Liver (tissue), 10 donors: ENCODE measurements at places on chromosomes 5 and 9. TPM values are rescaled to one million over a fixed set of nuclear protein-coding genes. Genes with fewer than 3 reads are reported as not detected.

DNA sequence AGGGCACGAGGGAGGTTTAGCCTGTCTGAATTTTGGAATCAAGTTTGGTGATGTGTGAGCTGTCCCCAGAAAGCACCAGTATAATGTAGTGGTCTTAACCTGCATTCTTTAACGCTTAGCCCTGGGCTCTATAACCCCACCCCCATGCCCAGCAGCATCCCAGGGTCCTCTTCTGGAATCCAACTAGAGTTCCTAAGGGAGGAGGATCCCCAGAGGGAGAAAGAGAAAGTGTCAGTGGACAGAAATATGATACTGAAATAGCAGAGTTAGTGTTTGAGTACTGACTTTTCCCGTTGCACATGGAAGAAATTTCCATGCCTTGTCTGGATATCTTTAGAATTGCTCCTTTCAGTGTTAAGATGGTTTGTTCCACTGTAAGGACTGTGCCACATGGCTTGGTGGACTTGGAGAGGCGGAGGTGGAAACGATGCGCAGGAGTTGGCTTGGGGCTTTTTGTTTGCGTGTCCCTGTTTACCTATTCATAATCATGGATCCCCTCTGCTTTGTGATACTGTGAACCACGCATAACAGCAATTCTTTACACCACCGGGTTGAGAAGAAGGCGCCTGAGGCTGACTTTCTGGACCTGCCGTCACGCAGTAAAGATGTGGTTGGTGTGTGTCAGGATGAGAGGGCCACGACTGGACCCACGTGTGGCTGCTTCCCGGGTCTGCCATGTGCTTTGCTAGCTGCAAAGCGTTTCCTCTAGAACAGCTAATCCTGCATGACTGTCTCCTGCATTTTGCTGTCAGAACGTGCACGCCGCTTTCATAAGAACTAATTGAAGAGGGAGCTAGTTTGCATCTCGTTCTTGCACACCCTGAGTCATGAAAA is 142.3 kb downstream of the SMARCA2 start:
- DNase-seq = no peak
- peaks cover 6% of the 10 kb centered on the region for H3K36me3 ChIP-seq
- peak overlapping the region; percentile 57 for H3K27ac ChIP-seq
- H3K27me3 ChIP-seq = no peaks in the 10 kb centered on the region
- H3K4me3 ChIP-seq = peak overlapping the region; percentile 36
- peaks cover 3% of the 10 kb centered on the region for H3K4me1 ChIP-seq

DNA sequence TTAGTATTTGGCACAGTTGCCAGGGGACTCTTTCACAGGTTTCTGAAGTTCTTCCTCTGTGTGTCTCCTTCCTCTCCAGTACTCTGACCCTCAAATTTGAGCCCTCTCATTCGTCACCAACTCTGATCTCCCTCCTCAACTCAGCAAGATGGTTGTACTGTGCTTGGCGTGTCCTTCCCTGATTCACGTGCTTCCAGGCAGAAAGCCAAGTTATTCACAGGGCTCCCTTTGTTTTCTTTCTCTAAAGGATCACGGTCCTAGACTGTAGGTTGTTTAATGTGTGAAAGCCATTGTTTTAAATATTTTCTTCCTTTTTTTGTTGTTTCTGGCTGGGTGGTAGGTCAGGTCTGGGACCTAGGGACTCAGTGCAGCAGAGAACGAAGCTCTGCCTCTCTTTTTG is 142.9 kb downstream of the DMAC1 start:
- no peaks in the 10 kb centered on the region for H3K27me3 ChIP-seq
- no peaks in the 10 kb centered on the region for H3K36me3 ChIP-seq

DNA sequence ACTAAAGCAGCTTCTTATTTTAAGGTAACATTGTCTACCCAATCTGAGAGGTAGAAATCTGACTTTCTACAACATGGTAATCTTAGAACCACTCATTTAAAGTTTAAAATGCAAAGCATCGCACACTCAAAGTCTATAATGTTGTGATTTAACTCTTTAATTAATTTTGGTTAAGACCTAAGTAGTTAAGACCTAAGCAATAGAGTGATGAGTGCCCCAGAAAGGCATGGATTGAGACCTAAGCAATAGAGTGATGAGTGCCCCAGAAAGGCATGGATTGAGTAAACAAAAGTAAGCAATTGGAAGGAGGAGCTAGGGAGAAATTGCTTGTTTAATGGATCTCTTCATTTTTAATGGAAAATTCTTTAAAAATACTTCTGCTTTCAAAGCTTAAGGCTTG is 86.8 kb downstream of the NLN start:
- H3K27ac ChIP-seq = no peak overlapping the region
- no peak overlapping the region for H3K4me3 ChIP-seq
- DNase-seq = no peak

- H3K36me3 ChIP-seq = peaks cover 9% of the 10 kb centered on the region
- no peaks in the 10 kb centered on the region for H3K27me3 ChIP-seq
- no peak for DNase-seq
- no peak overlapping the region for H3K4me3 ChIP-seq
- H3K4me1 ChIP-seq = no peaks in the 10 kb centered on the region
- H3K27ac ChIP-seq = no peak overlapping the region
Measured at GRCh38 chr5:14490309-14490711, 91.3 kb upstream of the OTULINL start.

GRCh38 chr5:142974409-142974808 is 204.2 kb downstream of the ARHGAP26 start:
- no peak overlapping the region for H3K27ac ChIP-seq
- no peaks in the 10 kb centered on the region for H3K4me1 ChIP-seq
- no peak overlapping the region for H3K4me3 ChIP-seq

DNA sequence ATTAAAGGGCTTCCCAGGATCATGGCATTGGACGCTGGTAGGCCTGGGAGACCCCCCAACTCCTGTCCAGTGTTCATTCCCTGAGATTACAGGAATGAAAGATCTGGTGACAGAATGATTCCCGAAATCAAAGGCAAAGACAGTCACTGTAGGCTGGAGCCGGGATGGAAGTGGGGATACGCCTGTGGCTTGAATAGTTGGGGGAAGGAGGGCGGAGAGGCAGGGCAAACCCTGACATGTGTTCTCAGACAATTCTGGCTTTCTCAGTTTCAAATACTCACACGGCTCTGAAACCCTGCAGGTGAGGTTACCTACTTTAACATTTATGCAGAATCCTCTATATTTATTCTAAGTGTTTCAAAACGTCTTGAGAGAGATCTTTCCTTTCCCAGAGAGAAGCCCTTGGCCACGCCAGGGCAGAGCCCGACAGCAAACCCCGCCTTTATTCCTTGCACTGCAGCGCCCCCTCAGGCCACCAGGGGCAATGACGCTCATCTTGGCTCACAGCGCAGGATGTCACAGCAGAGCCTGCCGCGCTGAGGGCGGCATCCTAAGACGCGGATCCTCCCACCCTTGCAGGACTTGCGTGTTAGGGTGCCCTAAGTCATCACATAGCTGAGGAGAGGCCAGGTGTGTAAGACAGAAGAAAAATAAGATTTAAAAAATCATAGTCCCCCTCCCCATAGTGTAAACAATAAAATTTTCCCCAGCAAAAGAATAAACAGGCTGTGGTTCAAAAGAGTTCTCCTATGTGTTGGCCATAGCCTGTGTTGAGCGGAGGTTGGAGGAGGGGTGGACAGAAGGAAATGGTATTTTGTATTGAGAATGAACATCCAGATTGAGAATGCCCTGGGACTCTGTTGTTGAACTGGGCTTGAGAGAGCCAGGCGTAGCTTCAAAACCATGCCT is 284.5 kb downstream of the NTRK2 start:
- H3K36me3 ChIP-seq = no peaks in the 10 kb centered on the region
- DNase-seq = peak; percentile 61
- H3K4me3 ChIP-seq = no peak overlapping the region
- no peaks in the 10 kb centered on the region for H3K4me1 ChIP-seq
- no peaks in the 10 kb centered on the region for H3K27me3 ChIP-seq
- no peak overlapping the region for H3K27ac ChIP-seq

DNA sequence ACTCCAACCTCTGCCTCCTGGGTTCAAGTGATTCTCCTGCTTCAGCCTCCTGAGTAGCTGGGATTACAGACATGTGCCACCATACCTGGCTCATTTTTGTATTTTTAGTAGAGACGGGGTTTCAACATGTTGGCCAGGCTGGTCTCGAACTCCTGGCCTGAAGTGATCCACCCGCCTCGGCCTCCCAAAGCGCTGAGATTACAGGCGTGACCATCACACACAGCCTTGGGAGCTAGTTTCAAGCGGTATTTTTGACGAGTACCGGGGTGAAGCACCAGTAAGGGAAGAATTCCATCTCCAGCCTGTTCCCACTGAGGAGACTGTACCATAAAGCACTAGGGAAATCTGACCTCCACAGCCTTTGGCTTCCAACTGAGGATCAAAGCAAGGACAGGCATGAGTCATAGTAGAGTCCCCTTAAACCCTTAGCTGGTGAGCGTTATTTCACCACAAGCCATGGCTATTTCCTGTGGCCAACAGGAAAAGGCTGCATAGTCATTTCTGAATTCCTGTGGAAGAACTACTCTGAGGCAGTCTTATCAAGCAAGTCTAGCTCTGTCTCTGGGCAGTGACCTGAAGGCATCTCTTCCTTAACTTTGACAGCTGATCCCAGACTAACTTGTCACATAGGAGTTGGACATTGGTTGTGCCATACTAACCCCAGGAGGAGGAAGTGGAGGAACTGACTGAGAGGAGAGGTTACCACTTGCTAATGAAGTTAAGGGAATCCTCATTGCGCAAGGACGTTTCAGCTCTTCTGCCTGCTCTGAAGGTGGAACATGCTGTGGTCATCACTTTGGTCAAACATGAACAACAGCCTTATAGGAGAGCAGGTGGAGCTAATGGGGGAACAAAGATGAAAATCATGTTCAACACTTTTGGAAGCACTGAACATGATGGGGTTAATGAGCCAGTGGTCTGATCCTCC is 85.8 kb upstream of the DMRT1 start:
- H3K36me3 ChIP-seq = peaks cover 3% of the 10 kb centered on the region
- peak overlapping the region; percentile 38 for H3K27ac ChIP-seq
- DNase-seq = peak; percentile 31
- H3K27me3 ChIP-seq = no peaks in the 10 kb centered on the region
- no peaks in the 10 kb centered on the region for H3K4me1 ChIP-seq

- no peak overlapping the region for H3K4me3 ChIP-seq
- H3K27me3 ChIP-seq = no peaks in the 10 kb centered on the region
- H3K4me1 ChIP-seq = peaks cover 5% of the 10 kb centered on the region
- H3K27ac ChIP-seq = no peak overlapping the region
Measured at GRCh38 chr5:58188262-58188651, 271.6 kb downstream of the PLK2 start.

DNA sequence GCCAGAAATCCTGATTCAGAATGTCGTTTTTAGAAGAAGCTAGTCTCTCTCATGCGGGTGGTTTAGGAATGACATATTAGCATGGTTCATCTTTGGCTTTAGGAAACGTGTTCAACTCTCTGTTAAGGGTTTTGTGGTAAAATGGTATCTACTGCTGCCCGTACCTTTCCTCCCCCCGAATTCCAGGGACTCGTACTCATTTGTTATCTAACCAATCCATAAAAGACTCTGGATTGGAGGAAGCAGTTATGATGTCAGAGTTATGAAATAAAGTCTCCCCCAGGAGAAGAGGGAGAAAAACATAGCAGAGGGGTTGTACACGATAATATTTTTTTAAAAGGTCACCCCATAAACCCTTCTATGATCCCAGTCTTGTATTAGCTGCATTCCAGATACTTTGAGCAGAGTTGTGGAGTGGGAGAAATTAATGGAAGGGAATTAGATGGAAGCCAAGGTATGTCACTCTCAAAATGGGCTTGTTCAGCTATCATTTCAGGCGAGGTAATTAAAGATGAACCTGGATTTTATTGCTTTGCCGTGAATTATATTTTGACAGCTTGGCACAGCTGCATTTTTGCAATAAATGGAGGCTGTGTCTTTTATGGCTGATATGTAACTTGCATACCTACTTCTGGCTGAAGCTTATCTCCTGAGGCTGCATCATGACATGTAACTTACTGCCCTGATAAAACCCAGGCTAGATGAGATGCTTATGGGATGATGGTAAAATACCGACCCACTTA is 31.3 kb downstream of the RAI14 start:
- H3K4me1 ChIP-seq = peaks cover 13% of the 10 kb centered on the region
- H3K27ac ChIP-seq = peak overlapping the region; percentile 57
- DNase-seq = no peak
- H3K27me3 ChIP-seq = no peaks in the 10 kb centered on the region
- H3K36me3 ChIP-seq = no peaks in the 10 kb centered on the region

- no peaks in the 10 kb centered on the region for H3K27me3 ChIP-seq
- H3K36me3 ChIP-seq = peaks cover 37% of the 10 kb centered on the region
- no peak for DNase-seq
- no peak overlapping the region for H3K27ac ChIP-seq
- H3K4me1 ChIP-seq = no peaks in the 10 kb centered on the region
- no peak overlapping the region for H3K4me3 ChIP-seq
Measured at GRCh38 chr9:137783521-137783920, 94.1 kb upstream of the CACNA1B start.

DNA sequence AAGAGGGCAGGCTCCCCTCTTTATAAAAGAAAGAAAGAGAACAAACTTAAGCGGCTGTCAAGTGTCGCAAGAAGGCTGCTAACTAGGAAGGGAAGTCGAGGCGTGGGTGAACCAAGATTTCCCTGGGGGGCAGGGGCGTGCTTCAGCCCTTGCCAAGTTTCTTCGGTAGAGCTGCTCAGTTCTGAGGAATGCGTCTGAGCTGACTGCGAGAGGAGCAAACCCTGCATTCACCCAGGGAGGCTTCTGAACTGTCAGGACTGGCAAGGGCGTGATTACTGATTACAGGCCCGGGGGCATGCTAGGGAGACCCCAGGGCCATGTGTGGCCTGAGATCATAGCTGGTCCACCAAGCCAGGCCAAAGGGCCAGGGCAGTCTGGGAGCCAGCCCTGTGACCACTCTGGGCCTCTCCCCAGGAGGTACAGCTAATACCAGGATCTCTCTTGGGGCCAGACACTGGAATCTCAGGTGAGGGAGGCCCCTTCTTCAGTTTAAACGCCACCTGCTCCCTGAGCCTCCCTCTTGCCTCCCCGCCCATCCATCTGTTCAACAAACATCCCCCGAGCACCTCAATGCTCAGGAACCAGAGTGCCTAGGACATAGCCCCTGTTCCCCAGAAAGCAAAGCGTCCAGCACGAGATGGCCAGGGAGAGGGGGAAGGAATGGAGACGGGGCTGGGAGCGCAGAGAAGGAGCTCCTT is 30.9 kb downstream of the SARDH start:
- peak overlapping the region; percentile 50 for H3K27ac ChIP-seq
- H3K4me3 ChIP-seq = no peak overlapping the region
- H3K27me3 ChIP-seq = no peaks in the 10 kb centered on the region
- peaks cover 4% of the 10 kb centered on the region for H3K4me1 ChIP-seq
- peaks cover 19% of the 10 kb centered on the region for H3K36me3 ChIP-seq

The DDX4 gene
- total RNA-seq = not detected

The POLK gene
- 20.6 TPM for total RNA-seq

The TTC23L gene
- total RNA-seq = 0.19 TPM

The MAPK9 gene
- total RNA-seq = 22.7 TPM

The SEMA5A gene
- 4.9 TPM for total RNA-seq
